CD14-positive monocyte (primary cell): ENCODE measurements at places on chromosomes 2 and 18.

DNA sequence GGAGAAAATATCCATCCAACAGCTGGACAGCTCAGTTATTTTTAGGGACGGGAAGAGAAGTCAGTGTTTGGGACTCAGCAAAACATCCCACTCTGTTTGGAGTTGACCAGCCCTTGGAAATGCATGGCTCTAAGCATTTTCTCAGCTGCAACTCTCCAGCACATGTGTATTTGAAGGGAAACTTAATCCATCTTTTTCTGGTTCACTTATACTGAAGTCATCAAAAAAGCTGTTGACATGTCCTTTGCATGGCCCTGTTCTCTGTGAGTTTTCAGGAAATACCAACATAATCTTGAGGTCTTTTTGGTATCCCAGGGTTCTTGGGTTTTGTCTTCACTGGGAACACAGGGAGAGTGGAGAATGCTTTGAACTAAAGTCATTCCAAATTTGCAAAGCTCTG is 91.9 kb upstream of the CELF4 start:
- no peak for DNase-seq

DNA sequence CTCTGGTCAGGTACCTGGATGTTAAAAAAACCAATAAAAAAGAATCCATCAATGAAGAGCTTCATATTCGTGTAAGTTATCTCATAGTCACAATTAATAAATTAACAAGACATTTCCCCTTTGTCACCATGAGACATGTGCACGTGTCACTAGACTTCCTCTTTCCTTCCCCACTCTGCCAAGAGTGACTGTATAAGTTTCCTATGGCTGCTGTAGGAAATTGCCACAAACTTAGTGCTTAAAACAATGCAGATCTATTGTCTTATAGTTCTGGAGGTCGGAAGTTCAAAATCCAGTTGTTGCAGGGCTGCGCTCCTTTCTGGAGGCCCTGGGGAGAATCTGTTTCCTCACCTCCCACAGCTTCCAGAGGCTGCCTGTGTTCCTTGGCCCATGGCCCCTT is 35.8 kb downstream of the SLC9A4 start:
- peak; percentile 79 for DNase-seq

- no peak for DNase-seq
Observed at GRCh38 chr2:46480562-46480961, 1.2 kb downstream of the TMEM247 start.

- DNase-seq: no peak
Observed at GRCh38 chr2:155301221-155301620, 602.7 kb downstream of the KCNJ3 start.

DNA sequence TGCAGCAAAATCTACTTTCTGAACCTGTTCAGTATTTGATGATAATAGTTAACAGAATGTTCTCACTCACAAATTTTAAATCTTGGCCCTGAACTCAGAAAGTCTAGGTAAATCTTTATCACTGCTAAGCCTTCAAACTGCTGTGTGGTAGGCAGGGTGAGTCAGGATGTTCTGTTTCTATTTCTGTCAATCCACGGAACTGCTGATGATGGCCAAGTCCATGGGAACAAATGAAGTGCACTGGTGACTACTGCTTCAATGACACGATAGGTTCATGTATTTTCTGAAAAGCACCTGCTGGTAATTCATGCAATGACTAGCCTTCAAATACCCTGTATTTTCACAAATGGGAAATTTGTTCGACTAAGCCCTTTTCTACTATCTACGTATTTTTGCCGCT is 14.2 kb downstream of the NIFK start:
- DNase-seq: no peak

DNA sequence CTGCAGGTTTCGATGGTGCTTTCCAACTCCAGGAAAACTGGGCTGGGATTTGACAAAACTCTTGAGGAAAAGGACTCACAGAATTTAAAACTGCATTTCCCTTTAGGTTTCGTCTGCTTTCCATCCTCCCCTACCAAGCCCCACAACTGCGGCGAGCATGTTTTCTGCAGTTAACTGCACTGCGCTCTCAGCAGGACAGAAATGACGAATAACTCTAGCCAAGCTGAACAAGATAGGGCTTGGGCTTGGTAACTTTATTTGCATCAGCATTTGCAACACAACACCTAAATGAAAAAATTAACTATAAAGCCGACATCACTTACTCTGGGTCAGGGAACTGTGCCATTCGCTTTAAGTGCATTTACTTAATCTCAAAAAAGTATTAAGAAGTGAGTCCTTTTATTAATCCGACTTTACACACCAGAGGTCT is 669 bp upstream of the PIKFYVE start:
- no peak for DNase-seq
